Natural killer cell (primary cell): ENCODE measurements at places on chromosomes 3 and 15. TPM values are rescaled to one million over a fixed set of nuclear protein-coding genes. Genes with fewer than 3 reads are reported as not detected.

- no peak overlapping the region for H3K4me3 ChIP-seq
- no peaks in the 10 kb centered on the region for H3K4me1 ChIP-seq
- H3K27ac ChIP-seq, result no peak overlapping the region
- DNase-seq, result no peak
These were observed 67.8 kb downstream of the PLXNA1 start for GRCh38 chr3:127050733-127051132.

GRCh38 chr15:92914768-92915221 is 14.7 kb downstream of the CHD2 start:
- peaks cover 7% of the 10 kb centered on the region for H3K36me3 ChIP-seq
- no peak for DNase-seq
- peak overlapping the region; percentile 93 for H3K27ac ChIP-seq
- H3K4me1 ChIP-seq, result peaks cover 63% of the 10 kb centered on the region
- H3K27me3 ChIP-seq, result no peaks in the 10 kb centered on the region

GRCh38 chr15:72554471-72555425 is 80.6 kb downstream of the ARIH1 start:
- no peak overlapping the region for H3K4me3 ChIP-seq
- H3K27ac ChIP-seq, result no peak overlapping the region
- peaks cover 15% of the 10 kb centered on the region for H3K36me3 ChIP-seq
- DNase-seq, result no peak

DNA sequence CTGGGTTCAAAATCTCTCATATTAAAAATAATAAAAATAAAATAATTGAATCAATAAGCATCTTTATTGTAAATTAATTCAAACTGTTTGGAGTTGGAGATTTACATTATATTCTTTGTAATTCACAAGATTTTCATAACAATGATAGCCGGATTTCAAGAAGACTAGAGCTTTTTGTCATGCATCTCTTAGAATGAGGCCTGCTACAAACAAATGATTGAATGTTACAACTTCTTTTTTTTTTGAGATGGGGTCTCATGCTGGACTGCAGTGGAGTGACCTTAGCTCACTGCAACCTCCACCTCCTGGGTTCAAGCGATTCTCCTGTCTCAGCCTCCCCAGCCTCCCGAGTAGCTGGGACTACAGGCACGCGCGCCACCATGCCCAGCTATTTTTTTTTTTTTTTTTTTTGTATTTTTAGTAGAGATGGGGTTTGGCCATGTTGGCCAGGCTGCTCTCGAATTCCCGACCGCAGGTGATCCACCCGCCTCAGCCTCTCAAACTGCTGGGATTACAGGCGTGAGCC is 3.5 kb downstream of the SLTM start:
- no peak overlapping the region for H3K4me3 ChIP-seq
- H3K4me1 ChIP-seq, result peaks cover 8% of the 10 kb centered on the region
- H3K27ac ChIP-seq, result no peak overlapping the region

GRCh38 chr3:178618197-178618596 is 82.0 kb downstream of the KCNMB2 start:
- DNase-seq, result no peak
- H3K4me3 ChIP-seq, result no peak overlapping the region
- no peak overlapping the region for H3K27ac ChIP-seq
- no peaks in the 10 kb centered on the region for H3K36me3 ChIP-seq
- H3K27me3 ChIP-seq, result no peaks in the 10 kb centered on the region
- no peaks in the 10 kb centered on the region for H3K4me1 ChIP-seq

- H3K4me3 ChIP-seq, result no peak overlapping the region
- no peaks in the 10 kb centered on the region for H3K36me3 ChIP-seq
- no peak overlapping the region for H3K27ac ChIP-seq
- DNase-seq, result no peak
- H3K27me3 ChIP-seq, result no peaks in the 10 kb centered on the region
- H3K4me1 ChIP-seq, result no peaks in the 10 kb centered on the region
These were observed 138.9 kb downstream of the EPHA3 start for GRCh38 chr3:89246326-89246725.

GRCh38 chr3:160779040-160779439 is 23.0 kb downstream of the PPM1L start:
- no peak overlapping the region for H3K27ac ChIP-seq
- no peaks in the 10 kb centered on the region for H3K36me3 ChIP-seq
- no peak overlapping the region for H3K4me3 ChIP-seq
- H3K27me3 ChIP-seq, result no peaks in the 10 kb centered on the region
- peaks cover 11% of the 10 kb centered on the region for H3K4me1 ChIP-seq
- DNase-seq, result no peak

GRCh38 chr15:72237029-72237852 is 6.3 kb upstream of the PKM start:
- no peak overlapping the region for H3K27ac ChIP-seq
- no peaks in the 10 kb centered on the region for H3K27me3 ChIP-seq
- peaks cover 14% of the 10 kb centered on the region for H3K36me3 ChIP-seq
- peak; percentile 26 for DNase-seq
- peaks cover 15% of the 10 kb centered on the region for H3K4me1 ChIP-seq
- no peak overlapping the region for H3K4me3 ChIP-seq

DNA sequence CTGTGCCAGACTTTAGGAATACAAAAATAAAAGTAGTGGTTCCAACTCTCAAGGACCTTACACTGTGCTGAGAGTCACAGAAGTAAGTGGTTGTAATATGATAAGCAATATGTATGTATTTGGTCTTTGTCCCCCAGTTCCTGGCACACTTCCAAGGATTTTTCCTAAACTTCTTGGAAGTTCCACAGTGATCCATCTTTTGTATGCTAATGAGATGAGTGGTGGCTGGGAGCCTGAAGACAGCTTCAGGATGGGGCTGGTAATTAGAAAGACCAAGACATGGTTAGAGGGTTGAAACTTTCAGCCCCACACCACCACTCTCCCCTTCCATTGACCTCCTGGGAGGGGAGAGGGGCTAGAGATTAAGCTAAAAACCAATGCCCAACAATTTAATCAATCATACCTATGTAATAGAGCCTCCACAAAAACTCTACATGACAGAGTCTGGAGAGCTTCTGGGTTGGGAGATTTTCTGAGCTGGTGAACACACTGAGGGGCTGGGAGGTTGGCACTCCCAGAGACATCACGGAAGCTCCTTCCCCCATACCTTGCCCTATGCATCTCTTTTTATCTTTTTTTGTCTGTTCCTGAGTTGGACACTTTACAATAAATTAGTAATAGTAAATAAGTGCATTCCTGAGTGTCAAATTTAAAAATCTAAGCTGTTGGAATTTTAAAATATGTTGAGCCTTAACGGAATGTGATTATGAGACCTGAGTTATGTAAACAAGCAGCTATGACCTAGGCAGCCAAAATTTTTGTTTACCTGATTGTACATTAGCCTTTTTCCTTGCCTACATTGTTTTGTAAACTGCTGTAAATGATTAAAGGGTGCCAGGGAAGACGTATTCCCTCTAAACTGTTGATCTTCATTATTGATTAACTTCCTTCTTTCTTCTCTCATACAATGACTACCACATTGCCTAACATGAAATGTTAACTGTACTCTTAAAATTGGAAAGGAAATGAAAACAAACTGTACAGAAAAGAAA is 24.3 kb downstream of the CD200R1L start:
- no peaks in the 10 kb centered on the region for H3K27me3 ChIP-seq
- no peak overlapping the region for H3K4me3 ChIP-seq
- DNase-seq, result no peak
- no peak overlapping the region for H3K27ac ChIP-seq
- H3K4me1 ChIP-seq, result no peaks in the 10 kb centered on the region
- H3K36me3 ChIP-seq, result no peaks in the 10 kb centered on the region

DNA sequence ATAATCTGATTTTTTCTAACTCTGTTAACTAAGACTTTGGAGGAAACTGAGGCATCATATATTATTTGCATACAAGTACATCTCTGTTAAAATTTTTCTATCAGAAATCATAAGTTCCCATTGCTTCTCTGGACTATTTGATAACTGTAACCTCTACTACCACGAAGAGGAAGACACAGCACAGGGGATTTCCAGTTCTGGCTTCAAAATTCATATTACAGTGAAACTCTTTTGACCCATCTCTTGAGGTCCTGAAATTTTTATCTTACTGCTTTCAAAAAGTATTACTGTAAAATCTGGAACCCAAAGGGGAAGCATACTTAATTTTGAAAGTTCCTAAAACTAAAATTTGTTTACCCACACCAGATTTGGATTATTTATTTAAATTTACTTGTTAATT is 4.2 kb downstream of the PLSCR1 start:
- no peaks in the 10 kb centered on the region for H3K36me3 ChIP-seq
- DNase-seq, result peak; percentile 13
- no peak overlapping the region for H3K27ac ChIP-seq
- peaks cover 16% of the 10 kb centered on the region for H3K4me1 ChIP-seq
- H3K27me3 ChIP-seq, result no peaks in the 10 kb centered on the region

- H3K36me3 ChIP-seq, result peaks cover 34% of the 10 kb centered on the region
- peaks cover 5% of the 10 kb centered on the region for H3K4me1 ChIP-seq
- no peak overlapping the region for H3K27ac ChIP-seq
- no peak overlapping the region for H3K4me3 ChIP-seq
- no peaks in the 10 kb centered on the region for H3K27me3 ChIP-seq
These were observed 4.7 kb downstream of the EXOG start for GRCh38 chr3:38500688-38501417.

GRCh38 chr3:11381563-11381962 is 109.4 kb downstream of the ATG7 start:
- peaks cover 3% of the 10 kb centered on the region for H3K36me3 ChIP-seq
- no peak for DNase-seq
- no peak overlapping the region for H3K4me3 ChIP-seq
- H3K4me1 ChIP-seq, result no peaks in the 10 kb centered on the region

GRCh38 chr15:73386238-73386637 is 17.5 kb upstream of the HCN4 start:
- H3K4me3 ChIP-seq, result no peak overlapping the region
- no peak for DNase-seq
- H3K4me1 ChIP-seq, result no peaks in the 10 kb centered on the region
- H3K27me3 ChIP-seq, result no peaks in the 10 kb centered on the region
- no peaks in the 10 kb centered on the region for H3K36me3 ChIP-seq

- no peaks in the 10 kb centered on the region for H3K27me3 ChIP-seq
- no peaks in the 10 kb centered on the region for H3K36me3 ChIP-seq
- DNase-seq, result no peak
- H3K27ac ChIP-seq, result no peak overlapping the region
These were observed 193.6 kb downstream of the FAM43A start for GRCh38 chr3:194879126-194879877.

- no peaks in the 10 kb centered on the region for H3K27me3 ChIP-seq
- H3K27ac ChIP-seq, result no peak overlapping the region
- no peaks in the 10 kb centered on the region for H3K36me3 ChIP-seq
- no peak for DNase-seq
These were observed 208.1 kb downstream of the FHIT start for GRCh38 chr3:61043156-61043555.

The TEX55 gene
- not detected for total RNA-seq

- no peak for DNase-seq
- no peaks in the 10 kb centered on the region for H3K36me3 ChIP-seq
- no peaks in the 10 kb centered on the region for H3K27me3 ChIP-seq
- H3K27ac ChIP-seq, result no peak overlapping the region
- no peak overlapping the region for H3K4me3 ChIP-seq
- peaks cover 24% of the 10 kb centered on the region for H3K4me1 ChIP-seq
These were observed 1.7 kb downstream of the INAFM2 start for GRCh38 chr15:40325188-40325587.

The PRR20G gene
- total RNA-seq, result not detected

The WNT5A gene
- total RNA-seq, result not detected
